Stimulated activated CD4-positive, alpha-beta T cell treated with anti-CD3 and anti-CD28 coated beads, Interleukin-4, amount 100 ng/mL, for 48 hours (primary cell): ENCODE measurements at places on chromosomes 12 and 14.

DNA sequence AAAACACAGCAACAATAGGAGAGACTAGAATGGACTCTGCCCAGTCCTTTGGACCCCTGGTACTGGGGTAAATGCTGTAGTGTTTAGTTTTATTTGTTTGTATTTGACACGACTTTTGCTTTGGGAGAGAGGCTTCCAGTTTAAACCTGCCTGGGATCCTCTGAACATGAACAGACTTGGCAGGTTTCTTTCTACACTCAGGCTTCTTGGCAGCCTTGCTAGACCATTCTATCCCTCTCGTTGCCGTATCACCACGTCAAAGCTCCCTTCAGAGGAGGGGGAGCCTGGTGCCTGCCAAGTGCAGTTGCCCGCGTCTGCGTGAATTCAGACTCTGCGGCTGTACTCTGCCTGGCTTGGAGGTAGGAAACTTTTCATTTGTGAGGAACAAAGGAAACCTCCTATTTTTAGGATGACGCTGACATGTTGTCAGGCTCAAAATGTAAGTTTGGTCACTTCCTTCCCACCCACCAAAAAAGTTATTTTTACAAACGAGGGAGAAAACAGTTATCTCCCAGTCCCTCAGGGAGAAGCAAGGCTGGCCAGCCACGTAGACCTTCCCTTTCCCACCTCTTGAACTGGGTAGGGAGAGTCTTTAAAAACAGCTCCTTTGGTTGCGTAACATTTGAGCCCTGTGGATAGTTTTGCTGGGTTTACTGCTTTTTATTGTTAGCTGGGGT lies 25.9 kb downstream of the CD9 start:
- DNase-seq: no peak

DNA sequence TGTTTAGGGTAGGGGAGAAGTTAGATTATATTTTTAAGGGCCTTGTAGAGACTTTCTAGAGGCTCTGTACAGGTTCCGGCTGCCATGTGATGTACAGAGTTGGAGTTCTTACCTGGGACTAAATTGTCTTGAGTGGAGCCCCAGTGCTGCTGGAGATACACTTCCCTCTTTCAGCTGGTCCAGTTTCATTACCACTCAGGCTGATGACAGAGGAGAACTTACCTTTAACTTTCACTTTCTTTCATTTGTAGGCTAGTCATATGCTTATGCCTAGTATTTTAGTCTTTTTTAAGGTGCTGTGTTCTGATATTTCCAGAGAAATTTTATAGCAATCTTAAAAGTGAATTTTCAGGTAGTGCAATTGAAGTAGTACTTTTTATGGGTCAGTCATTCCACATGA lies 117.3 kb downstream of the ERC1 start:
- DNase-seq: no peak

DNA sequence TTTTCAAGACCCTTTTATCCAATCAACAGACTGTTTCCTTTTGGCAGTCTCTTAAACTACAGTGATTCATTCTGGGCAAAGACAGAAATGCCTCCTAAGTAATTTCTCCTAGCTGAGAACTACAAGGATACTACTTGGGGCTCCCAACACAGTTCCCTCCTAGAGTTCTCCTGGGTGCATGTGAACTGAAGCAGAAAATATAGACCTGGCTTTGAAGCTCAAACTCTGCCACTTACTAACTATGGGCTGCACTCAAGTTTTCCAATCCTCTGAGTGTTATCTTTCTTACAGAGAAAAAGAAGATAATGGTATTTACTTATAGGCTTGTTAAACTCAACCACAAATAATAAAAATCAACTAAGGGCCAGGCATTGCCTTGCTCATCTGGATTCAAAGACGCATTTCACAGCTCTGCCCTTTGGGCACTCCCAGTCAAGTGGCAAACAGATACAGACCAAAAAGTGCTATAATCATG lies 97.6 kb downstream of the EFCAB11 start:
- DNase-seq: no peak

GRCh38 chr12:53500142-53500775 lies 824 bp upstream of the TARBP2 start:
- DNase-seq: no peak

DNA sequence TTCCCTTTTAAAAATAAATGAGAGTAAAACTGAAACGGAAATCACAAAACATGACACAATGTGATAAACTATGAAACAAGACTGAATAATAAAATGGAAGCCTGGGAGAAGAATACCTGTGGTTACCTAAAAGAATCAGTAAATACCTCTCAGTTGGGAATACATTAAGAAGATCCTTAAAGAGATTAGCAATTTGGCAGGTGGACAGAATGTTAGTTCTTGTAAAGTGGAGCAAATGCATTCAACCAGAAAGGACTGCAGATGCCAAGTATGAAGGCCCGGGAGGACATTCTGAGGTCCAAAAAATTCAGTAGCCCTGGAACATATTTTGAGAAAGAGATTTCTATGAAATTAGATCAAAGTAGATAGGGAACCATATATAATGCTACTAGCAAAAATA lies 861.3 kb upstream of the SEL1L start:
- DNase-seq: no peak

DNA sequence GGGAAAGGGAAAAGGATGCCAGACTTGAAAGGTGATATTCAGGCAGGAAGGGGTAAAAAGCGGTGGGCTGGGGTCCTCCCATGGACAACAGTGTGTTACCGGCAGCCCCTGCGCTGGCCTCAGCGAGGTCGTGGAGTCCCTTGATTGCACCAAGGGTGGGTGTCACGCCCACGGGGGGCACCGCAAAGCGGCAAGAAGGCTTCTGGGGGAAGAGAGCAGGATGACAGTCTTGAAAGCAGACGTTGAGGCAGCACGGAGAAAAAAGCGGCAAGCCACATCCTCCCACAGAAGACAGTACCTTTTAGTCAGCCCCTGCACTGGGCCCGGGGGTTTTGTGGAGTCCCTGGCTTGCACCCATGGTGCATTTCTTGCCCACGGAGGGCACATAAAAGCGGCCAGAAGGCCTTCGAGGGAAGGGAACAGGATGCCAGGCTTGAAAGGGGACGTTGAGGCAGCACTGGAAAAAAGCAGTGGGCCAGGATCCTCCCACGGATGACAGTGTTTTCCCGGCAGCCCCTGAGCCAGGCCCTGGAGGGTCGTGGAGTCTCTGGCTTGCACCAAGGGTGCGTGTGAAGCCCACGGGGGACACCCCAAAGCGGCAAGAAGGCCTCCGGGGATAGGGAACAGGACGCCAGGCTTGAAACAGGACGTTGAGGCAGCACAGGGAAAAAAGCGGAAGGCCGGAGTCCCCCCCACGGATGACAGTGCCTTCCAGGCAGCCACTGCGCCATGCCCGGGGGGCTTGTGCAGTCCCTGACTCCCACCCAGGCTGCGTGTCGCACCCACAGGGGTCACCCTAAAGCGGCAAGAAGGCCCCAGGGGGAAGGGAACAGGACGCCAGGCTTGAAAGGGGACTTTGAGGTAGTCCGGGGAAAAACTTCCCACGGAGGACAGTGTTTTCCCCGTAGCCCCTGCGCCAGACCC lies 162.2 kb upstream of the ALG10B start:
- DNase-seq: no peak

DNA sequence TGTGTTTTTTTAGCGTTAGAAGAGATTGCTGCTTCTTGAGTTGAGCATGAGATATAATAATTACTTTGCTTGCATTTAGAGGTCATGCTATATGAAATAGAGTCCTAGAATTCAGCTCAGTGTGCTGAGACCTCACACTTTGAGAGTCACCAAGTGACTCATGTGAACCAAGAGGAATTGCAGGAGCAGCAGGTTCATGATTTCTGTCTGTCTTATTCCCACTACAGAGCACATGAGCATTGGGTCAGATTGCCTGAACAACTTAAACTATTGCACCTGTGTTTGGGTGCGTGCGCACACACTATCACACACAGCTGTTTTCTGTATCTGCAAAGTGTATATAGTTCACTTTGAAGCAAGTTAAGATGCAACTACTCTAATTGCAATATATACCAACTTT lies 109.3 kb downstream of the FGD4 start:
- DNase-seq: no peak

DNA sequence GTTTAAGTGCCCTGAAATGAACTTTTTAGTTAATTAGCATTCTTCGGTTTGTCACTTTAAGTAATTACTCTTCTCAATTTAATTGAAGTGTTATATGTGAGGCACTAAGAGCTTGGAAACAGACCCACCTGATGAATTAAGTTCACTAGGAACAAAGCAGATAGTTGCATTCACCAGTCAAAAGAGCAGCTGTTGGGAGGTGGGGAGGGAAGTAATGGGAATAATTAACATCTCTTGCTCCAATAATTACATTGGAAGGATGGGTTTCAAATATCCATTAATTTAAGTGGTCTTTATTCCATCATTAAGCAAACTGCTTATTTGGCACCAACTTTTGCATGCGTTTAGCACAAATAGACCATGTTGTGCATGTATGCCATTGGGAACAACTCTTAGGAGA lies 667.2 kb downstream of the GALC start:
- DNase-seq: no peak

- DNase-seq: no peak
Measured at GRCh38 chr14:56580221-56580711, 668 bp downstream of the TMEM260 start.

DNA sequence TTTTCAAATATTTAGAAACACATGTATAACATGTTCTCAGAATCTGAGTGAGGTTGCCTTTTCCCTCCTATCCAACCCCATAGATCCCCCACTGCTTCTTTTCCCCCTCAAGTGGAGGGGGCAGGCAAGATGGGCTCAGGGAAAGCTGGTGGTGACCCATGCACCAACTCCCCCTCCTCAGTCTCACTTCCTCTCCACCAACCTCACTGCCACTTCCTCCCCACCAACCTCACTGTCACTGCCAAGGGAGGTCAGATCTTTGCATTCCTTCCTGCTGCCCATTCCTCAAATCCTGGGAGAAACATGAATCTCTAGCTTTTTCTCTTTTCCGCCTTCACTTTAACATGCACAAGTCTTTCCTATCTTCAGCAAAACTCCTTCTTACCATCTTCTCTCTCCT lies 48.7 kb downstream of the SPTB start:
- DNase-seq: no peak

DNA sequence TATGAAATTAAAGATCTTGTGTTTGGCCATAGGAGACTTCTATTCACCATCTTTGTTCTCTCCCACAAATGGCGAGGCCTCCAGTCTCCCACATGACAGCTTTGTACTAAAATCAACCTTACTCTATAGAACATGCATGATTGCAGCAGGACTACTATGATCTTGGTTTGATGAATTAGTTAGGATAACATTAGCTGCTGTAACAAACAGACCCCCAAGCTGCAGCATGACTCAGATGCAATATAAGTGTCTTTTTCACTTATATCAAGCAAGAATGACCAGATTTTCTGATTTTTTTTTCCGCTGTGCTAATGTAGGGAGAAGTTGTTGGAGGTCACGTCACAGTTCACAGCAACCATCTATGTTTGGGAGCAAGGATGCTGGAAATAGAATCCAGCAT lies 10.8 kb upstream of the OAS3 start:
- DNase-seq: no peak
